Left cardiac atrium (tissue), 4 donors: ENCODE measurements at places on chromosomes 6 and 20. TPM values are rescaled to one million over a fixed set of nuclear protein-coding genes. Genes with fewer than 3 reads are reported as not detected.

CYP24A1 gene
- total RNA-seq: not detected

SNRPB2 gene
- 36.5 TPM for total RNA-seq

PRICKLE4 gene
- total RNA-seq: 2.1 TPM

GRCh38 chr6:1029141-1029540 is 282.8 kb upstream of the FOXQ1 start:
- DNase-seq: no peak

- DNase-seq: peak; percentile 41
Observed at GRCh38 chr6:156657296-156657695, 119.9 kb upstream of the ARID1B start.

GRCh38 chr6:156185113-156185512 is 592.1 kb upstream of the ARID1B start:
- DNase-seq: no peak

DNA sequence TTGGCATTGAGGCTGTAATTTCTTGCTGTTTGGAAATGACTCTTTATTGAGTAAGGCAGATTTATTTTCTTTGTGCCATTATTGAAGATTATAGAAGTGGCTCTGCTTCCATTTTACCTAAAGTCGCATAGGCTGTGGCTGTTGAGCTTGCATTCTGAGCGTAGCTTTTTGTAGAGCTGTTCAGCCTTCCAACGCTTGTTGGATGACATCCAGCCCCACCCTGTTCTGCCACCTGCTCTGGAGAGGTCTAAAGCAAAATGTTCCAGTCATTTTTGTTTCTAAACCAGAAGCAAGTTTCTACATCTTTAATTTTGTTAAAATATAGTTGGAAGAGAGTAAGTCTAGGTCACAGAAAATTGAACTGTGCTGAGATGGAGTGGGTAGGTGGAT is 24.4 kb downstream of the UST start:
- no peak for DNase-seq

KHDC1L gene
- not detected for total RNA-seq

GRCh38 chr6:158627940-158628211 is 16.7 kb downstream of the DYNLT1 start:
- DNase-seq: no peak

RCAN2 gene
- 112 TPM for total RNA-seq

- peak; percentile 20 for DNase-seq
Observed at GRCh38 chr20:39602649-39603048, 640.5 kb downstream of the DHX35 start.
